ENCODE measurements at places on chromosomes 11 and 22. TPM values are rescaled to one million over a fixed set of nuclear protein-coding genes. Genes with fewer than 3 reads are reported as not detected.
A peak's percentile ranks its signal among the peaks of the same experiment; 100 is the strongest.

- DNase-seq = no peak
Measured at GRCh38 chr11:67577951-67578350, 5.7 kb upstream of the GSTP1 start.

GRCh38 chr11:70736937-70737640, 338.8 kb downstream of the CTTN start:
- no peak for DNase-seq

DNA sequence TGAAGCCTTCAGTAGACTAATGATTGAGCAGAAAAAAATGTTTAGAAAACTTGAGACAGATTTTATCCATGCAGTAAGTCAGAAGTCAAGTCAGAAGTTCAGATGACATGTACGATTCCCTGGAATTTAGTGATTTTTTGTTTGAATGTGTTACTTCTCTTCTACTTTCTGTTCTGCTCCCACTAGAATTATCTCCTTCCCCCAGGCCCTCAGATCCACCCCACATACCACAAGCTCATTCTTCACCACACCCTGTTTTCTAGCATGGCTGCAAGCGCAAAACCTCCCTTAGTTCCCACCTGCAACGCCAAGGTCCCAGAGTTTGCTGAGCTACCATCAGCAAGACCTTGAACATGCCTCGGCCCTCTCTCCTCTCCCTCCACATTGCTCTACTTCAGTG, 64.1 kb downstream of the KCNJ1 start:
- no peak for DNase-seq

DNA sequence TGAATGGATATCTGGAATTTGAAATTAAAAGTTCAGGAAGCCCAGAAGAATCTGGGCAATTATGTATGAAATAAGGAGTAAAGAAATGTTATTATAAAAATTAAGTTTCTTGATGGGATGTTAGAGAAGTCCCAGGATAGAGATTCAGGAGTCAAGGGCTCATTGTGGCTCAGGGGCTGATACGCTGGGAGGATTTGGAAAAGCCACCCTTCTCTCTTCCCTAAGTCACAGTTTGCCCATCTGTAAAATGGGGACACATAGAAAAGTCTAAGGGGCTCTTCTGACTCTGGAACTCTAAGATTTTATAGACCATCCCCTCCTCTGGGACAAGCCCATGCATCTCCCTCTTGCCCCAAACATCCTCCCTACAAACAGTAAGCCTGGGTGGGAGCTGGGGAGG, 118.1 kb downstream of the TIMP3 start:
- DNase-seq = no peak

DNA sequence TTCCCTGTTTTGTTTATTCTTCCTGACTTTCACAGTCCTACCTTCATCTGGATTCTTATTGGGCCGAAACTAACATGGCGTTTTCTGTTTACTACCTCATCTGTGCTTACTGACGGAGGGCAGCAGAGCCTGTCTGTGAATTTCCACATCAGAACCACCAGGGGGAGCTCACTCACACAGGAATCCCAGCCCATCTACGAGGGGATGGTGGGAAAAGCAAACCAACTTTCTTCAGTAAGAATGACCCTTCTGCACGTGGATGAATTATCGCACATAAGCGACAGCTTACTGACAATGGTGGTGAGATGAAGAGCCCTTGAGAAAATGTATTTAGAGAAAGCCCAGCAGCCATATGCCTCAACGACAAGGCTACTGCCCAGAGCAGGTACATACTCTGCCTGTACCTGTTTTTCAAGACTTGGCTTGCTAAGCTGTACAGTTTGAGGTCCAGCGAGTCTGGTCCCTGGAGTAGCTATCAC, 42.5 kb downstream of the LARGE2 start:
- peak; percentile 62 for DNase-seq

DNA sequence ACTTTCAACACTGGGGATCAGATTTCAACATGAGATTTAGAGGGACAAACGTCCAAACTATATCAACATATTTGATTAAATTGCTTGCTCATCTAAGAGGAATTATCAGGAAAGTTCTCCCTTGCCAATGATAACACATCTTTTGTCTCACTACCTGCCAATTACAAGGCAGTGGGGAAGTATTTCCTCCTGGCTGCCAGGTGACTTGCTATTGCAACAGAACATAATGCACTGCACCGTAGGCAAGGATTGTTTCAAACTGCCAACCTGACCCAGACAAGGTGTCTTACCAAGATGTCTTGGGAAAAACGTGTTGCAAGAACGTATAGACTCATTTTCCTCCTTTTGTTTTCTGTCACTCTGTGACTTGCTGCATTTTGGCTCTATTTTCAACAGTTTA, 711.6 kb downstream of the METTL15 start:
- no peak for DNase-seq

DNA sequence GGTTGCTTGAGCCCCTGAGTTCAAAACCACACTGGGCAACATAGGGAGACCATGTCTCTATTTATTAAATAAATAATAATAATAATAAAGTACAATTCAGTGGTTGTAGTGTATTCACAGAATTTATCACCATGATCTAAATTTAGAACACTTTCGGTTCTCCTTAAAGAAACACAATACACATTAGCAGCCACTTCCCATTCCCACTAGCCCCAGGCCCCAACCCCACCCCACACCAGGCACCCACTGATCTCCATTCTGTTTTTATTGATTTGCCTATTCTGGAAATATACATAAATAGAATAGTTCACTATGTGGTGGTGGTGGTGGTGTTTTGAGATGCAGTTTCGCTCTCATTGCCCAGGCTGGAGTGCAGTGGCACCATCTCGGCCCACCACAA, 45.7 kb downstream of the BCL2L13 start:
- DNase-seq = no peak

DNA sequence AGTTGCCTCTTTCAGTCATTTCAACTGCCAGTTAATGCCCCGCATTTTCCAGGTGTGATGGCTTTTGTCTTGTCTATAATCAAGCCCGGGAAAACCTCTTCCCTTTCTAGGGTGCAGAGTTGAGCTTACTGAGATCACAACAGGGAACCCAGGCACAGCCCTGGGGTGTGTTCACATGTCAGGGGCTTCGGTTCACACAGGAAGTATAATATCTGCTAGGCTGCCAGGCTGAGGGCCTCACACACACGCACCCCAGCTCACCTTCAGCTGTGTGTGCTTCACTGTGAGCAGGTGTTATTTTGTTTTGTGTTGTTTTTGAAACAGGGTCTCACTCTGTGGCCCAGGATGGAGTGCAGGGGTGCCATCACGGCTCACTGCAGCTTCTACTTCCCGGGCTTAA, 9.7 kb upstream of the SOX10 start:
- DNase-seq = no peak

GRCh38 chr11:33651555-33651954, 49.1 kb downstream of the C11orf91 start:
- no peak for DNase-seq

DNA sequence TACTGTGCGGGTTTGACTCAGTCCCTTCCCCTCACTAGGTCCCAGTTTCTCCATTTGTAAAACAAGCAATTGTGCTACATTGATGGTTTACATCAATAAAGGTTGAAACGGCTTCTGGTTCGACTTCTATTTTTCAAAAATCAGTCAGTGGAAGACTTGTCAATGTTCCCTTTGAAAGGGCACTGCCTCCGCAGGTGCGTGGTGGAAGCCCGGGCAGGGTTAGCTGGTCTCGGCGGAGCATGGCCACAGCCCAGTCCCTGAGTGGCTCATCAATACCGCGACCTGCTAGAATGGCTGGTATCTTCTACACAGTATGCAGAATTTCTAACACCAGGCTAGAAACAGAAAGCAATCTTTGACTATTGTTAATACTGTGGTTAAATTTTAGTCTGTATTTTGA, 16.1 kb downstream of the MS4A10 start:
- DNase-seq = no peak

GRCh38 chr11:74680703-74681531, 50.3 kb downstream of the CHRDL2 start:
- DNase-seq = no peak

DNA sequence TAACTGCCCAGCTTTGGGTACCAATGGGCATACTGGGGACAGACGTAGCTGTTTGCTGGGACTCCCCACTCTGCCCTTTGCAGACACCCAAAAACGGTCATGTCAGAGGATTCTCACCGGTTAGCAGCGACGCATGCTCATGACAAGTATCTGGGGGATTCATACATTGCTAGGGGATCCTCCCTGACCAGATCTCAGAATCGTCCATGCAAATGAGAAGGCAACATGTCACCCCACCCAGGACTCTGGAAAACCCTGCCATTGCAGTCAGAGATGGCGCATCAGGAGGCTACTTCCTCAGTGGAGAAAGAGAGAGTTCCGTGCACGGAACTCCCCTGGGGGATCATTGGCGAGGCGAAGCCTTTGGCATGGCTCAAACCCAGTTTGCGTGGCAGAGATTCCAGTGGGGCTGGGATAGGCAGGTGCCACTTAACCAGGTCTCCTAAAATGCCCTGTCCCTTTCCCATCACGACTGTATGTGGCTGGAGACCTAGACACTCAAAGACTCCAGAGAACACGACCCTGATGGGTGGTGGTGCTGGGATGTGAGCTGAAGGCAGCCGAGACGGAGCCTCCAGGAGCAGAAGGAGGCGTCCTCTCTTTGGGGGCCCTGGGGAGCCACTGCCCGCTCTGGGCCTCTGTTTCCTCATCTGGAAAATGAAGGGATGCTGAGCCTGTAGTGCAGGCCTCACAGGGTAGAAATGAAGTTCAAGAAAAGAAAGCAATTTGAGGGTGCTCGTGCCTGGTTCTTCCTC, 4.9 kb downstream of the RGL4 start:
- DNase-seq = no peak

DNA sequence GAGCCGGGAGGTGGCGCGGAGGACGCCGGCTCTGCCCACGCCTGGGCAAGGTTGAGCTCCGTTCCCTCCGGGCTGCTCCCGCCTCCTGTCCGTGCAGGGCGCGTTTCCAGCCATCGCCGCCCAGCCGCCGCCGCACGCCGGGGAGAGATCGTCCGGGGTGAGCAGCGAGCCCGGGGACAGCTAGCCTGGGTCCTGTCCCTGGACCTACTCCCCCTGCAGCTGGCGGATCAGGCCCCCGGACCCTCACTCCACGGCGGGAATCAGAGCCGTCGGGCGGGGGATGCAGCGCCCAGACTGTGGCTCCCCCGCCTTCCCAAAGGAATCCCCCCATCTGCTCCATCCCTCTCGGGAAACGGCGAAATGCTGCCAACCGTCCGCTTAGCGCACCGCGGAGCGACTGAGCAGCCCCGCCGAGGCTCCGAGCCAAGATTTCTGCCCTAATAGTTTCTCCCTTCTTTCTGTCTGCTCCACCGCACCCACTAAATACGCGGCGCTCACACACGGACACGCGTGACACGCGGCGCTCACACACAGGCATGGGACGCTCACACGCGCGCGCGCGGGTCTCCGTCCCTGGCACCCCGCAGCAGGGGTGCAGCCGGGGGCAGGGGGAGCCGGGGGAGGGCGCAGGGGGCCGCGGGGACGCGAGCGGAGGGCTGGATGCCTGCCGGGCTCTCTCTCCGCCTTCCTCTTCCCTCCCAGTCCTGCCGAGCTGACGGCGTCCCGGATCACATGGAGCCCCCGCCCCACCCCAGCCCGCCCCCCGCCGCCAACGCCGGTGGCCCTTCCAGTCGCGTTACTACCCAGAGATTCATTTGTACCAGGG, at the start of gene KCNJ5:
Gene KCNJ5, plus strand, starts transcription at position 814 of the 826 bp plus-strand sequence. CDS start 19,918 bp downstream, outside the sequence.
- no peak for DNase-seq

GRCh38 chr11:134151083-134151747, 72.6 kb downstream of the NCAPD3 start:
- no peak for DNase-seq

The FBXO3 gene
- total RNA-seq = 28.3 TPM

The WNT11 gene
- total RNA-seq = 3.2 TPM

The PTPRJ gene
- 43.7 TPM for total RNA-seq

The RTN4RL2 gene
- total RNA-seq = 3.4 TPM

Data from PC-9 (cell line).